Posterior cingulate gyrus (tissue), 11 donors: ENCODE measurements at places on chromosomes 1 and 21.

- no peak for DNase-seq
Measured at GRCh38 chr1:156401681-156402081, 32.7 kb downstream of the RHBG start.

DNA sequence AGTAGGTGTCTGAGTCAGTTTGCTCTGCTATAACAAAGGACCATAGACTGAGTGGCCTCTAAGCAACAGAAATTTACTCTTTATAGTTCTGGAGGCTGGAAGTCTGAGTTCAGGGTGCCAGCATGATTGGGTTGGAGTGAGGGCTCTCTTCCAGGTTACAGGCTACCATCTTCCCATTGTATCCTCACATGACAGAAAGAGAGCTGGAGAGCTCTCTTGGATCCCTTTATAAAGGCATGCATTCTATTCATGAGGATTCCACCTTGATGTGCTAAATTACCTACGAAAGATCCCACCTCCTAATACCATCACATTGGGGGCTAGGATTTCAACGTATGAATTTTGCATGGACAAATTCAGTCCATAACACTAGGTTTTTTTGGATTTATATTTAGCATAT lies 79.6 kb downstream of the LTN1 start:
- no peak for DNase-seq

DNA sequence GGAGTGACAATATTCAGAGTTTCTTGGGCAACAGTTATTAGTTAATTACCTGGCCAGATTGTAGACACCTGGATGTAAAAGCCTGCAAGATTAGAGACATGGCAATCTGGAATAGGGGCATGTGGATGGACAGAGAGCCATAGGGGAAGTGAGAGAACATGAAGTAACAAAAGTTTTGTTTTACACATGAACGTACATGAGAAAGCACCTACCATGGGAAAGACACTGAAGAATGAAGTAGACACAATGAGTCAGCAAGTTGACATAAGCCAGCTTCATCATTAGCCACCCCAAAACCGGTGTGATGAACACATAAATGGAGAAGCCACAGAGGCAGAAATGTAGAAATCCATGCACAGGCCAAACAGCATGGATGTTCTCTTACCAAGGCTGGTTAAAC lies 462.1 kb upstream of the C1orf87 start:
- no peak for DNase-seq

- DNase-seq = peak; percentile 82
Measured at GRCh38 chr1:2199042-2199810, 4.7 kb upstream of the FAAP20 start.

- DNase-seq = no peak
Measured at GRCh38 chr1:205826016-205826806, 13.2 kb upstream of the SLC41A1 start.

DNA sequence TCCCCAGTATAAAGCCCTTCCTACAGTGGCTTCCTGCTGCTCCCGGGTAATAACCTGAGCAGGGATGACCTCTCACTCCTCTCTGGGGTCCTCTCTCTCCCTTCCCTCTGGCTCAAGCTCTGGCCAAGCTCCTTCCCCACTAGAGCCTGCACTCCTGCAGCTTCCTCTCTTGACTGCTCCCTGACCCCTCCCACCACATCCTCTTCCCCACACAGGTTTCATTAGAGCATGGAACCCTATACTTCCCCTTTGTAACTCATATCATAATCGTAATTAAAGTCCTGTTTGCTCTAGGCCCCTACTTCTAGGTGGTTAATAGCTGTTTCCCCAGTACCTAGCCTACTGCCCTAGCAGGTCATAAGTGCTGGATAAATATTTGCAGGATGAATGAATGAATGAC lies 146.2 kb downstream of the C1orf21 start:
- DNase-seq = no peak

- no peak for DNase-seq
Measured at GRCh38 chr1:10085076-10085475, 52.3 kb downstream of the UBE4B start.

GRCh38 chr1:153760440-153760839 lies 14.8 kb upstream of the SLC27A3 start:
- no peak for DNase-seq

DNA sequence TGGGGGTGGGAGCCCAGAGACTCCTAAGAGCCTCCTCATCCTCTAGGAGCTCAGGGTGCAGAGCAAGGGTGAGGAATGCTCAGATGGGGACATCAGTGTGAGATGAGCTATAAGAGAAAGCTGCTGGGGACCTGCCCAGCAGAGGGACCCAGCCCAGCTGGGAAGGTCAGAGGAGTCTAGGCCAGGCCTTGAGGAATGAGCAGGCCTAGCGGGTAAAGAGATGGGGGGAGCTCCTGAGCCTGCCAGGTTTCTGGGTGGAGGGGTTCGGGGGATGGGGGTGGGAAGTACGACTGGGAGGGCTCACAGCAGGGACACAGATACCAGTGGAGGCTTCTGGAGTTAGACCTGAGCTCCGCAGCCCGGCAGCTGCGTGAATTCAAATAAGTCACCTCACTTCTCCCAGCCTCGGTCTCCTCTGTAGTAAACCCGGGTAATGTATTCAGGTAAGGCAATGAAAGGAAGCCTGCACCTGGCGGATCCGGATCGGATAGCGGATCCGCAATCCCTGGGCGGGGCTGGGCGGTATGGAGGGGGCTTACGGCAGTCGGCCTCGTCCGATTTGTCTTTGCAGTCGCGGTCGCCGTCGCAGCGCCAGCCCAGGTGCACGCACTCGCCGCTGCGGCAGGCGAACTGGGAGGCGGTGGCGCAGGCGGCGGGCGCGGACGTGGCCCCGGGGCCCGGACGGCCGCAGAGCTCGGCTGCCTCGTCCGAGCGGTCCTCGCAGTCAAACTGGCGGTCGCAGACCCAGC lies 38.0 kb upstream of the MAGOH start:
- DNase-seq = no peak

- DNase-seq = no peak
Measured at GRCh38 chr21:41294548-41295231, 21.9 kb upstream of the FAM3B start.

DNA sequence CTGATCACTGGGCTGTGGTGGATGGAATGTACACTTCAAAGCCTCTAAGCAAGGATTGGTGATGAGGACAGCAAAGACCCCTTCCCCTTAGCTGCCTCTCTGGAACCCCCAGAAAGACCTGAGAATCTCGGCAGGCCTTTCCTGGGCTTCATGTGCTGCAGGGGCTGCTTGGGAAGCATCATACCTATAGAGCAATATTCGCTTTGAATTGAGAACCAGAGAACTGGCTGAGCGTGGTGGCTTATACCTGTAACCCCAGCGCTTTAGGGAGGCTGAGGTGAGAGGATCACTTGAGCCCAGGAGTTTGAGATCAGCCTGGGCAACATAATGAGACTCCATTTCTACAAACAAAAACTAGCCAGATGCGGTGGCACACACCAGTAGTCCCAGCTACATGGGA lies 22.0 kb downstream of the CSF1 start:
- DNase-seq = no peak

GRCh38 chr1:36653850-36654249 lies 171.1 kb upstream of the CSF3R start:
- peak; percentile 93 for DNase-seq
